ENCODE measurements at places on chromosomes 2 and 18. TPM values are rescaled to one million over a fixed set of nuclear protein-coding genes. Genes with fewer than 3 reads are reported as not detected.

- no peak overlapping the region for H3K27ac ChIP-seq
- H3K36me3 ChIP-seq: no peaks in the 10 kb centered on the region
- peak; percentile 21 for DNase-seq
- peaks cover 17% of the 10 kb centered on the region for H3K4me1 ChIP-seq
- no peaks in the 10 kb centered on the region for H3K27me3 ChIP-seq
These were observed 378.8 kb downstream of the SLC4A3 start for GRCh38 chr2:220006152-220006621.

DNA sequence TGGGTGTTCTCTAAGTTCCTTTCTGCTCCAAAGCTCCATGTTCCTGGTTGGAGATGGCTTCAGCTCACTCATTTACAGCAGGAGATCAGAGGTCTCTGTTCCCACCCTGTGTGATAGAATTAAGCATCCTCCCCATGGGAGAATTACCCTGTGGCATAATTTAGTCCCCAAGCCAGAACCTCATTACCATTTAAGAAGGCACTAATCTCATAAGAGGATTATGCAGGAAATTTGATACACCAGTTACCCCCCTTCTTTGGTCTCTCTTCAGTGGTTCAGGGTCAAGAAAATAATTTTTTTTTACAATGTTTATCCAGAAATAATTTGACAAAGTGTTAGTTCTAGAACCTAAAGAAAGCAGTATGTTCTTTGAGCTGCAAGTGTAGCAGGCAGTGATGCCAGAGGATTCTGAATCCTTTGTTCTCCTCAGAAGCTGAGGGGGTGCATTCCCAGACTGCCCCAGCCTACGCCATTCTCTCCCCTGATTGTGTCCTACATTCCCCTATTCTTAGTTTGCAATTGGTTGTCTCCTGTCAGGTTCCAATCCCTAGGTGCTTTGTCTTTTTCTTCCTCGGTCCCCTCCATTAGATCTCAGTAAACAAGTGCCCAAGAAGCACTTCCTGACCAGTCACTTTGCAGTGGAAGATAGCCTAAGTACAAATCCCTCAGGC is 163.6 kb downstream of the PRKCE start:
- H3K27ac ChIP-seq: no peak overlapping the region
- peaks cover 60% of the 10 kb centered on the region for H3K4me1 ChIP-seq
- no peak for DNase-seq

GRCh38 chr2:100623033-100623715 is 60.4 kb downstream of the PDCL3 start:
- no peak for DNase-seq
- no peaks in the 10 kb centered on the region for H3K36me3 ChIP-seq
- no peaks in the 10 kb centered on the region for H3K4me1 ChIP-seq

DNA sequence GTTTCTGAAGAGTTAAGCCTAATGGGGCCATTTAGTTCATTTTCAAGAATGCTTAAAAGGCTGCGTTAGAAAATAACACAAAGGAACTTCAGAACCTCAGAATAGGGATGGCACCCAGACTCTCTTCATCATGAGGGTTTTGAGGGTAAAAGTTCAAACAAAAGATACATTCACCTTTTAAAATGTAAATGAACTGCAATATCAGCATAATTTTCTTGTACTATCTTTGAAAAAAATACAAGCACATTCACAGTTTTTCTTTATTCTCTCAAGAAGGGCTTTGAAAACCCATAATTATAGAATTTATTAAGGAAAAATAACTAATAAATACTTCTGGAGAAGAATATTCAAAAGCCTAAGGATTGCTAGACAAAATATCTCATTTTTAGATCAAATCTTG is 791.0 kb downstream of the DCC start:
- no peak overlapping the region for H3K27ac ChIP-seq
- H3K4me3 ChIP-seq: no peak overlapping the region
- no peak for DNase-seq
- no peaks in the 10 kb centered on the region for H3K27me3 ChIP-seq
- no peaks in the 10 kb centered on the region for H3K4me1 ChIP-seq
- H3K36me3 ChIP-seq: no peaks in the 10 kb centered on the region

DNA sequence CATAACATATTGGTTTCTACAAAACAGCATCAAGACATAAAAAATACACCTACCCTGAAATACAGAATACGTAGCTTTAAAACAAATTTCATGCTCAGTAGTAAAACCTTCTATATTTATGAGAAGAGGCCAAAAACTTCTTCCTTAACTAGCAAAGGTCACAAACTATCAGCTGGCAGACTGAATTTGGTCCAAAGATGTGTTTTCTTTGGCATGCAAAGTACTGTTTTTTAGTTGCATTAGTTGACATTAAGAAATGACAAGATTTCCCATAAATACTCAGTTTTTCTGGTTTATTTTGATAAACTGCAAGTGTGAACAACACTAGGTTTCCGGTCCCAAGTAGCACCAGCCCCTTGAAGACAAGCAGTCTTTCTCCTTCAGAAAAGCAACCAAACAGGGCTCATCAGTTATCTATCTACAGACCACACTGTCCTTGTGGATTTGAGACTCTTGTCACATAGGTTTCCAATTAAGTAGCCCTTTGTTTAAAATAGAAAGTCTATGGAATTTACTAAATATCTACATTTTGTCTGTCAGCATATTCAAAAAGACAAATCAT is 35.6 kb downstream of the SLC25A12 start:
- no peak overlapping the region for H3K27ac ChIP-seq
- DNase-seq: peak; percentile 53
- peaks cover 5% of the 10 kb centered on the region for H3K4me1 ChIP-seq
- H3K36me3 ChIP-seq: peaks cover 10% of the 10 kb centered on the region

- H3K27ac ChIP-seq: no peak overlapping the region
- H3K4me1 ChIP-seq: peaks cover 6% of the 10 kb centered on the region
- no peak for DNase-seq
- H3K27me3 ChIP-seq: no peaks in the 10 kb centered on the region
- no peak overlapping the region for H3K4me3 ChIP-seq
These were observed 116.0 kb downstream of the SETBP1 start for GRCh38 chr18:44796429-44797428.

DNA sequence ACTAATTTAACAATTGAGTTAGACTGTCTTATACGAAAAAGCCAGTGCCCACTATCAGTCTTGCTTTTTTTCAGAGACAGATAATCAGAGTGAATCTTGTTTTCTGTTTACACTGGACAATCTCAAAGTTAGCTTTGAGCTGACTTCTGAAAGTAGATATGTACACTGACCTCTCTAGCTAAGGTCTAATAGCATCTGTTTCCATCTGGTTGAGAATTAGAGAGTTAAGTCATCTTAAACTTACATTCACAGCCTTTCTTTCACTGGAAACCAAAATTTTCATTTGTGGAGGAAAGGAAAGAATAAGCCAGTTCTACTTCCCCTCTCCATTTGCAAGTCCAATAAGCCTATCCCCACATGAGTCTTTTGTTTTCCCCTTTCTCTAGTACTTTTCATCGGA is 89.3 kb downstream of the VRK2 start:
- H3K27me3 ChIP-seq: no peaks in the 10 kb centered on the region
- H3K4me1 ChIP-seq: peaks cover 15% of the 10 kb centered on the region
- H3K27ac ChIP-seq: no peak overlapping the region
- no peak for DNase-seq
- H3K4me3 ChIP-seq: no peak overlapping the region
- H3K36me3 ChIP-seq: peaks cover 36% of the 10 kb centered on the region

DNA sequence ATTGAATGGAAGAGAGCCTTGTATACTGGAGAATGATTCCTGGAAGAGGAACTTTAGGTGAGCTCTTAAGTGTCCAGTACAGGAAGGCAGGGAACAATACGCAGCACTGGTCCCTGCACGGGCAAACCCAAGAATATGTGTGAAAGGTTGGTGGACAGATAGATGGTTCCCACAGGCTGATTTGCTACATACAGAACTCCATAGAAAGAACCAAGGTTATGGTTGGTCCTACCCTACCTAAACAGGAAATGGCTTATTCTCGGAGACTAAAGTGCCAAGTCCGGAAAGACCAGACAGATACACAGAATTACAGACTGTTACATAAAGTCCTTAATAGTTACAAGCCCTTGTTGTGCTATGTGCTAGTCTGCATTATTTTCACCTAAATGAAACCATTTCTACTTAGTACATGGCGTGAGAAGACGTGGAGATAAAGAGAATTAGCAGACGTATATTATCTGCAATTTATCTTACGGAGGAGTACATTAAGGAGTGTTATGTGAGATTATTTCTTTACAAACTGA is 1.2 kb downstream of the REV1 start:
- H3K4me1 ChIP-seq: peaks cover 23% of the 10 kb centered on the region
- DNase-seq: peak; percentile 35
- H3K4me3 ChIP-seq: peak overlapping the region; percentile 89
- no peaks in the 10 kb centered on the region for H3K27me3 ChIP-seq
- no peaks in the 10 kb centered on the region for H3K36me3 ChIP-seq

- H3K27ac ChIP-seq: no peak overlapping the region
- DNase-seq: no peak
- no peaks in the 10 kb centered on the region for H3K27me3 ChIP-seq
- no peak overlapping the region for H3K4me3 ChIP-seq
These were observed 30.8 kb upstream of the LRRTM4 start for GRCh38 chr2:77552956-77553355.

DNA sequence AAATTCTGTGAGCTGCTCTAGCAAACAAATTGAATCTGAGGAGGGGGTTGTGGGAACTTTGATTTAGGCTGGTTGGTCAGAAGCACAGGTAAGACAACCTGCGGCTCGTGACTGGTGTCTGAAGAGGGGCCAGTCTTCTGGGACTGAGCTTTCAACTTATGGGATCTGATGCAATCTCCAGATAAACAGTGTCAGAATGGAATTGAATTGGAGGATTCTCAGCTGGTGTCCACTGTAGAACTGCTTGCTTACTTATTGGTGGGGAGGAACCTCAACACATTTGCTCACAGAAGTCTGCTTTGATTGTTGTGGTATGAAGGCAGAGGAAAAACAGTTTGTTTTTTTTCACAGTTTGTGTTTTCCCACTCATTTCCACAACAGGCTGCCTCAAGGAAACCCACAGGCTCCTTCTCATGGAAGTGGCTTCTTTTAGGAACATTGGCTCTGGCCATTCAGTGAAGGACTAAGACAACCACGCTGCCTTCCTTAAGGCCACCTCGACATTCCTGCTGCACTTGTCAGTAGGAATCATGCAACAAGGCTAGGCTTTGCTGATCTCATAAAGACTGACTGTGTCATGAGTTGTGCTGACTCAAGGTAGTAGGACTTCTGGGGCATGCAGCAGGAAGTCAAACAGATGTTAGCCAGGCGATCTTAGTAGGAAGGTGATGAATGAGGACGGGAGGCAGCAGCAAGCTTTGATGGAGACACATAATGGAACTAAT is 104.7 kb downstream of the TSN start:
- H3K4me1 ChIP-seq: peaks cover 11% of the 10 kb centered on the region
- no peaks in the 10 kb centered on the region for H3K36me3 ChIP-seq
- H3K4me3 ChIP-seq: no peak overlapping the region
- peaks cover 30% of the 10 kb centered on the region for H3K27me3 ChIP-seq
- H3K27ac ChIP-seq: no peak overlapping the region

- no peak overlapping the region for H3K4me3 ChIP-seq
- DNase-seq: no peak
- H3K27me3 ChIP-seq: no peaks in the 10 kb centered on the region
- no peak overlapping the region for H3K27ac ChIP-seq
These were observed 9.3 kb downstream of the PSMD1 start for GRCh38 chr2:231065966-231066365.

GRCh38 chr2:241733391-241734207 is 831 bp upstream of the D2HGDH start:
- no peaks in the 10 kb centered on the region for H3K27me3 ChIP-seq
- H3K36me3 ChIP-seq: peaks cover 12% of the 10 kb centered on the region
- H3K27ac ChIP-seq: no peak overlapping the region
- DNase-seq: peak; percentile 52
- H3K4me1 ChIP-seq: peaks cover 10% of the 10 kb centered on the region

GRCh38 chr18:68991286-68991685 is 193.4 kb downstream of the CCDC102B start:
- no peak overlapping the region for H3K27ac ChIP-seq
- H3K36me3 ChIP-seq: no peaks in the 10 kb centered on the region
- peak; percentile 23 for DNase-seq
- peaks cover 14% of the 10 kb centered on the region for H3K27me3 ChIP-seq
- no peak overlapping the region for H3K4me3 ChIP-seq

DNA sequence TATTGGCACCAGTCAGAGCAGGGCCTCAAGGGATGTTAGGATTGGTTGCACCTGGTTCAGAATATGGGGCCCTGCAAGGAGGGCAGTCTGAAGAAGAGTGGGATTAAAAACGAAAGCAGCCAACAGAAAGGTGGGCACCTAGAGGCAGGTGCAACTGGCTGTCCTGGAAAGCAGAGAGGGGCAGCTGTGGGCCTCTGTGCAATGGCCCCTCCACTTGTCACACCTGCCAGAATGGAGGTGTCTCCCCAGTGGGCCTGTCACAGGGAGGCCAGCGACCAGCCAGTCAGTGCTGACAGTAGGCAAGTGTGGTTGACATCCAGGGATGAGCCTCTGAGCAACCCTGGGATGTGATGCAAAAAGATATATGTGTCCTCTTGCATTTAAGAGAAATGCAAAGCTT is 37.7 kb downstream of the INPP4A start:
- H3K4me3 ChIP-seq: no peak overlapping the region
- peaks cover 27% of the 10 kb centered on the region for H3K4me1 ChIP-seq
- no peaks in the 10 kb centered on the region for H3K36me3 ChIP-seq
- H3K27me3 ChIP-seq: no peaks in the 10 kb centered on the region

DNA sequence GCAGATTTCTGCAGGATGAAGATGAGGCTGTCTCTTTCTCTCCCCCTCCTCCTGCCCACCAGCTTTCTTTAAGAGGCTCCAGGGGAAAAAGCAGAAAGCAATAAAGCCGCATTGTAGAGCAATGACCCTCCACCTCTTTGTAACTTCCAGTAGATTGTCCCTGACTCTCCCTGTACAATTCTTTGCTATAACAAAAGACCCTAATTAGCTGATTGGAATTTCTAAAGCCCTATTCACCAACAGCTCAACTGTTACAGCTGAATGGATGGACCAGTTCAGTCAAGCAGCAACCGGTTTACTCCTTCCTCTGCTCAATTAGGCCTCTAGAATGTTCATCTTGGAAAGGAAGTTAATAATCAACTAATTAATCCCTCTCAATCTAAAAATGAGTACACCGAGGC is 301.0 kb downstream of the STK39 start:
- H3K4me3 ChIP-seq: no peak overlapping the region
- no peak for DNase-seq
- H3K27me3 ChIP-seq: peaks cover 9% of the 10 kb centered on the region

LRRTM4 gene
- total RNA-seq: not detected

SCYGR4 gene
- not detected for total RNA-seq

INHA gene
- total RNA-seq: 2.2 TPM

OR6B2 gene
- total RNA-seq: not detected

All from MCF 10A (cell line).